Activated CD4-positive, alpha-beta T cell treated with anti-CD3 and anti-CD28 coated beads for 1 hour (primary cell): ENCODE measurements at places on chromosomes 3 and 15.

GRCh38 chr15:72859017-72859756 lies 75.6 kb upstream of the ADPGK start:
- DNase-seq = no peak

GRCh38 chr3:34237946-34238345 lies 439.5 kb downstream of the PDCD6IP start:
- DNase-seq = no peak

- no peak for DNase-seq
Measured at GRCh38 chr3:165225604-165226003, 29.4 kb upstream of the SLITRK3 start.

DNA sequence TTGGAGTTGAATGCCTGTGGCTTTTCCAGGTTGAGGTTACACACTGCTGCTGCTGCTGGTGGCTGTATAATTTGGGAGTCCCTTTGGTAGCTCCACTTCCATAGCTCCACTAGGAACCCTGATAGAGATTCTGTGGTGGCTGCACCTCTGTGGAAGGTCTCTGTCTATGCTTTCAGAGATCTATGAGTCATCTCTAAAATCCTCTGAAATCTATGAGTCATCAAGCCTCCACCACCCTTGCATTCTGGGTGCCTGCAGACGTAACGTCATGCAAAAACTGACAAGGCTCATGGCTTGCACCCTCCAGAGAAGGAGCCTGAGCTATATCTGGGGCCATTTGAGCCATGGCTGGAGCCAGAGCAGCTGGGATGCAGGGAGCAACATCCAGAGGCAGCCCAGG lies 1037.0 kb upstream of the CFAP20DC start:
- DNase-seq = no peak

- no peak for DNase-seq
Measured at GRCh38 chr3:37595784-37596180, 265.9 kb upstream of the CTDSPL start.

DNA sequence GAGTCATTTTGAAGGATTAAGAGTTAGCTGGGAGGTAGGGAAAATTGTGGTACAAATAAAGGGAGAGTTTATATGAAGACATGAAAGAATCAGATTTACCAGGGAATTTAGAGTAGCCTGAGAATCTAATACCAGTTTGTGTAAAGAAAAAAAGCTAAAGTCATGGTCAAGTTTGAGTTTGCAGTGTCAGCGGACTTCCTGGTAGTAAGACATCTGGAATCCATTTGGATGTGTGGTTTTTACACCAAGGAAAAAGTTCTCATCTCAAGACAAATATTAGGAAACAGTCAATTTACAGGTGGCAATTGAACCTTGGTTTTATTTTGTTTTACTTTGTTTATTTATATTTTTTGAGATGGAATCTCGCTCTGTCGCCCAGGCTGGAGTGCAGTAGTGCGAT lies 1.5 kb upstream of the P2RY12 start:
- DNase-seq = no peak

GRCh38 chr3:4817128-4817527 lies 162.1 kb upstream of the BHLHE40 start:
- no peak for DNase-seq

DNA sequence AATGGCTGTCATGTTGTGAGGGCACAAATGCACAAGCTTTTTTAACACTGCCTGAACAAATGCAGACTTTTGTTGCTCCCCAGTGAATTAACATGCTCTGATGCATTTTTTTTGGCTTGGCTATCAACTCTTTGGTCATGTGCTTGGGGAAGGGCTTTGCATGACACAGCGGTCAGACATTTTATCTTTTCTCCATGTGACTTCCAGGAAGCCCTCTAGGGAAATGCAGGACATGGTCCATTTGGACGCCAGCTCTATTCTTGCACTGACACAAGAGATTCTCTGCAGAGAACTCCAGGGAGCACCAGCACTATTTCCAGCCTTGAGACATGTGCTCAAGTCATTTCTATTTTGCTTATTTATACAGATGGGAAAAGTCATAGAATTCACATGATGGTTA lies 46.2 kb downstream of the NEK11 start:
- DNase-seq = no peak

DNA sequence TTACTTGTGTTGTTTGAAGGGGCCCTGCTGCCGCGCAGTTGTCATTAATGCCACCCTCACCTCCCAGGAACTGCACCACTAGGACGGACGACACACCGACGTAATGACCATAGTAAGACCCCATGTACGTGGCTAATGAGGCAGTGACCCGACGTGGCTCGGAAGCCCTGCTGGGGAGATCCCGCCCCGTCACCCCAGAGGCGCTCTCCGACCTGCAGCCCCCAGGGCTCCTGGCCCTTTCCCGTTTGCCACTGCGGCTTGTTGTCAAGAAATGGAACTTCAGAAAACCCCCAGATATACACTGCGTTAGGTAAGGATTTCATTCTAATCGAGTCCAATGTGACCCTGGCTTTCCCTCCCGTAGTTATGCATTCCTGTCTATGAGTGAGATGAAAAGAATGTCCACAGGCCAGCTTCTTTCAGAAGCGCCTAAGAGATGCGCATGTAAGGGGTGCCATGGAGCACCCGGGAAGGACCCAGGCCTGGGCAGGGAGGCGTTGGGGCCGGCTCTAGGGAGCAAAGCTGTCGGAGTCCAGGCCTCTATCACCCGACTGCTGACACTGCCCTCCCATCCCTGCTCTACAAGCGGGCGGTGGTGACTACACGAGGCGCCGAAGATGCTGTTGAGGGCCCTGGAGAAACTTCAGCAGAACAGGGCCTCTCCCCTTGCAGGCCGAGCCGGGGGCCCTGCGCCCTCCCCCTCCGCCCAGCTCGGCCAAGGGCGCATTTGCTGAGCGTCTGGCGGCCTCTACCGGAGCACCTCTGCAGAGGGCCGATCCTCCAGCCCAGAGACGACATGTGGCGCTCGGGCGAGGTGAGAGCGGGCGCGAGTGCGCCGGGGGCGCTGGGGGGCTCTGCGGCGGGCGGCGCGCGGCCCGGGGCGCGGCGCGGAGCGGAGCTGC lies at the start of gene GABRA5:
Gene GABRA5, plus strand, starts transcription at position 765 of the 902 bp plus-strand sequence. CDS start 2,187 bp downstream, outside the sequence.
- no peak for DNase-seq

DNA sequence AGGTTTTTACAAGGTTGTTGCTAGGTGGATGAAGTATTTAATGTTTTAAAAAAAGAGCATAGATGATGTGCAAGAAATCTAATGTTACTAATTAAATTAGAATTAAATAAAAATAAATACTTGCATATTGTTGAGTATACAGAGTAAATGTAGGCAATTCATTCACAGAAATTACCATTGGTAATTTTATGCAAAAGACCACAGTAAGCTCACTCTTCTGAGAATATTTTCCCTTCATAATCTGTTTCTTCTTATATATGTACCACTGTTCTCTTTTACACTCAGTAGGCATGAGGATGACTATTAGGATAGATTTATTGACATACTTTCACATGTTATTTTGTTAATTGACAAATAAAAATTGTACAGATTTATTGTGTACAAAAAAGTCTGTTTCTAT lies 681.2 kb upstream of the NECTIN3 start:
- DNase-seq = no peak

DNA sequence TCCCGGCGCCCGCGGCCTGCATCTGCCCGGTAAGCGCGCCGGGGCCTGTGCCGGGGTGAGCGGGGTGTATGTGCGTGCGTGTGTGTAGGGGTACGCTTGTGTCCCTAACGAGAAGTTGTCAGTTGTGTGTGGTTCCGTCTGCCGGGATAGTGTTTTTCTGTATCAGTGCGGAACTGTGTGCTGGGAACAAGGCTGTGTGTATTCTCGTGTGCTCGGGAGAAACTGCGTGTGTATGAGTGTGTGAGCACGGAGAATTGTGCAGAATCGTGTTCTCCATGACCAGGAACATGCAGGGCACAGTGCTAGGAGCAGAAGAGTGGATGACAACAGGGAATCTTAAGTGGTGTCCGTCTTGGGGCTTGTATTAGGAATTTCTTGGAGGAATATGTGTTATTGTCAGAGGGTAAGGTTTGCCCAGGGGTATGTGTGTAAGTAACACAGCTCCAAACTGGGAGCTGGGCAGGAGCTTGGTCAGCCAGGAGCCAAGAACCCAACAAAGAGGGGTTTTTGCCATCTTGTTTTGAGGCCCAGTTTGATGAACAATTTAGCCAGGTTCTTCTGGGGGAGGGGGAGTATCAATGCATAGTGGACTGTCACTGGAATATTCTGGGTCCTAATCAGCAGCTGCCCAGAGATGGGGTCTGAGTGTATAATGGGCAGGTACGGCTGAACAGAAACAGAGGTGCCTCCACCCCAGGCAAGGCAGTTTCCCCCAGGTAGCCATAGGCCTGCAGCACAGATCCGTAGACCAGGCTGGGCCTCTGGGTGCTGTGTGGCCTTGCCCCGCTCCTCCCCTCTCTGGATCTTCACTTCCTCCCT lies 2.1 kb downstream of the ISL2 start:
- no peak for DNase-seq

DNA sequence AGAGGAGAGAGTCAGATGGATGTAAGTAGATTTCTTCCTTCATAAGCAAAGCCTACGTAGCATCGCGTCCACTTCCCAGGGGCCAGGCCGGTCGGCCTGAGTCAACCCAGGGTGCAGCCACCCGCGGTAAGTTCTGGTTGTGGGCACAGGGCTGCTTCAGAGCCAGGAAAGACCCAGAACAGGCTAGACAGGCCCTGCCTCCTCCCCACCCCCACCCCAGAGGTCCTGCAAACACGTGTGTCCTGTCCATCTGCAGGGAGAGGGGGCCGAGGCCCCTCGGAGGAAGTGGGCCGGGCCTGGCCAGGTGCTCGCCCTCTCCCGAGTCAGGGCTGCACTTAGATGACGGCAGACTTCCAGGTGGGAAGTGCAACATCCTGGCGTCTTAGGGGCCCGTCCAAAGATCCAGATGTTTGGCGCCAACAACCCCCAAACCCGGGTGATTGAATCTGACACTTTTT lies 100.8 kb upstream of the ALDH1A3 start:
- no peak for DNase-seq

- no peak for DNase-seq
Measured at GRCh38 chr3:133849346-133849745, 43.7 kb downstream of the SRPRB start.

GRCh38 chr15:74829486-74829885 lies 3.1 kb downstream of the CPLX3 start:
- no peak for DNase-seq

DNA sequence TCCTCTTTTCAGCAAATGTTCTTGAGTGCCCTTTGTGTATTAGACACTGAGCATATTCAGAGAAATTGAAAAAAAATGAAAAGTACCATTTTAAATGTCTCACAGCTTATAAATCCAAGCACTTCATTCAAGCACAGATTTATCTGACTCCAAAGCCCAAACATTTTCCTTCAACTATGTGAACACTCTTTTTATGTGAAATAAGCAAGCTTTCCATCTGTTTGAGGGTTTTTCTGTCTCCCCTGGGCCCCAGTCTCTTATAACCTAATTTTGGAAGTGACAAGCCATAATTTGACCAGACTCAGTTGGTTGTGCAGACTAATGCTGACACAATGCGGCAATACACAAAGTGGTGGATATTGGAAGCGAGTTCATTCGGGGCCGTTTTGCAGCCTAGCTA lies 170.3 kb downstream of the CNTN6 start:
- no peak for DNase-seq

DNA sequence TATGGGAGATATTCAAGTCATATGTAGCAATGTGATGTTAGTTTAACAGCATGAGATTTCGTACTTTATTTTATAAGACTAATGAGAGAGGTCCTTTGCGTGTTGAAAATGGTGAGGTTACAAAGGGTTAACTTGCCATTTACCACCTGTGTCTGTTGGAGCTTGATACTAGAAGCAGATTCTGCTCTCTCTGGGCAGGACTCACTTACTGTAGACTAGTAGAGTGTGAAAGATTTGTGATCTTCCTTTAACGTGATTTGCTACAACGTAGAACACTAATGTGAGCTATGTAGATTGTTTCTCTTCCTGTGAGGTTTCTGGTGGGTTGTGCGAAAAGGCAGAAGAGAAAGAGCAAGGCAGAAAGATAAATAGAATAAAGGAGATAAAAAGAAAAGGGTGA lies 1.1 kb downstream of the TP63 start:
- DNase-seq = no peak
